ENCODE measurements at places on chromosomes 1 and 21.

DNA sequence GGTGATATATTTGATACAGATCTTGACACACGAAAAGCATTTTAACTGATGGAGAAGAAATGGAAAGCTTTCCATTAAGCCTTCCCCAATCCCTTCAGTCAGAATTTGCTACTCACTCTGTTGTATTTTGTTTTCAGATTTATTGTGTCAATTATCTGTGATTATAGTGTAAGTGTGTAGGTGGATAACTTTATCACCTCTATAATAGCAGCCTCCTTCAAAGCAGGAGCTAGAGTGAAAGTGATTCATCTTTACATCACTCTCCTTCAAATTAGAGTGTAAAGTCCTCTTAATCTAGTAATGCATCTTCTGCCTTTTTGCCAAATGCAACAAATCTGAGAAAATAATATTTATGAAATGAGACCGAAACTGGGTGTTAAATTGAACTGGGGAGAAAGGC lies 459.7 kb upstream of the ZP4 start:
- DNase-seq: no peak

DNA sequence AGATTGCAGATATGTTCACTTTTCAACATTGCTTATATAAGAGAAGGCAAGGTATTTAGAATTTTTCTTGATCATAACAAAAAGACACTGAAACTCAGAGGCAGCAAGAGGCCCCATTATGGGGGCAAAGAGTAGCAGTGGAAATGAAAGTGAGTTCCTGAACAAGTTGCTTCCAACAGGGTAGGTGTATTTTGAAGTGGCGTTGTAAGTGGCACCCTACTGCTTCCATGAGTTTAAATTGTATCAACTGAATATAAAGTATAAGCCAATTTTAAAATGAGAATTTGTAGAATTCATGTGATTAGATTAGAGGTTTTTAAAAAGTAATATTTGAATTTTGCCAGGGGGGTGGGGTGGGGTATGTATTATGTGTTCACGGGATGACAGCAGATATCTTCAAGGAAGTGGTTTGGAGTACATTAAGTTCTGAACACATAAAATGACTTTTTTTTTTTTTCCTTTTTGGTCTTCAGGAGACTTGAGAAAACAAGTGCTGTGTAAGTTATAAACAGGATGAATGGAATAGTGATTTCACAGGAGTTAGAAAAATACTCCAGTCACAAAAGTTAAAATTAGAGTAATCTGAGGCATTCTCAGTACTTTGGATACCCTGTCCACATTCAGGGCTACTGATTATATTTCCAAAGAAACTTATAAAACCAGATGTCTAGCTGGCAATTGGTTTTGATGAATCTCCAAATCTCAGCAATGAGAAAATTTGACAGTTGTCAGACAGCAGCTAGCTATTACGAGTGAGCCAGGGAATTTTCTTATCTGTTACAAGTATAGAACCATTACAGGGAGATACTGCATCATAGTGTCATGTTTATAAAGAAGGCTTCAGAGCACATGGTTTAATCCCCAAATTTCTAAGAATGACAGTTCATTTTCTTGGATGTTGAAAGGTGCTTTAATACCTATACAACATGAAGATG lies 182.0 kb downstream of the ST6GALNAC3 start:
- DNase-seq: no peak

DNA sequence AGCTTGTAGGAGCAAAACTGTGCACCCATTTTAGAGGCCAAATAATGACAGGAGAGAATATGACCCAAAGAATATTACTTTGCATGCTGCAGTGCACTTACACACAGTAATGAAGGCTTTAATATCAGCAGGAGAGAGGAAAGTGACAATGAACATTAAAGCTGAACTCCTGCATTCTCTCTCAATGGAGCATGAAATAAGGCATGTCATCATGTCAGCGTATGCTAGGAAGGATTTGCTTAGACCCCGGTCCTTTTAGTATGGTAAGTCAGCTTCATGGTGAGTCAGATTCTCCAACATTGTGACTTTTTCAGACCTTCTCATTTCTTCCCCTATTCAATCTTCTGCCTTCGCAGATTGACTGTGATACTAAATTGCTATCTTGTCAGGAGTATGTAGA lies 210.7 kb upstream of the TMPRSS15 start:
- no peak for DNase-seq

DNA sequence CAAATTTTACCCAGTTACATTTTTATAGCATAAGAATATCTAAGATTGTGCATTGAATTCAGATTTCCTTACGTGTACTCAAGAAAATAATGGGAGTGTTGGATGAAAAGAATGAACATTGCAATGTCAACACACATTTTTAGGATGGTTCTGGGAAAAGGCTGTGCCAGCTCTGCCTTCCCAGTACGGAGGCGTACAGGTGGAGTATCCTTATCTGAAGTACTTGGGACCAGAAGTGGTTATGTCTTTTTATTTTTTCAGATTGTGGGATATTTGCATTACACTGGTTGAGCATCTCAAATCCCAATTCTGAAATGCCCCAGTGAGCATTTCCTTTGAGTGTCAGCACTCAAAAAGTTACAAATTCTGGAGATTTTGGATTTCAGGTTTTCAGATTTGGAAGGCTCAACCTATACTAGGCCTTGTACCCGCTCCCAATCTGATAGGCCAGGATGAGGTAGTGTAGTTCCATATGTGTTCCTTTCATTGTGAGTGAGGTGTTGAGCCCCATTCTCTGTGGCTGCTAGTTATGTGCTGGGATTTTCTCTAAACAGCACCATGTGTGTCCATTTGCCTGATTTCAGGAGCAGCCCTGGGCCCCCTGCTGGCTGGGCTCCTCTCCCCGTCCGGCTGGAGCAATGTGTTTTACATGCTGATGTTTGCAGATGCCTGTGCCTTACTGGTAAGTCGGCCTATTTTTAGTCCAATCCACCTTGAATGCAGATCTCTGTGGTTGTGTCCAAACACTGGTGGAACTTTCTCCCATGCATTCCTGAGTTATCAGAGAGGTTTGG lies 60.8 kb downstream of the SLC37A1 start:
- DNase-seq: no peak

GRCh38 chr1:216630532-216630931 lies 92.7 kb downstream of the ESRRG start:
- no peak for DNase-seq

DNA sequence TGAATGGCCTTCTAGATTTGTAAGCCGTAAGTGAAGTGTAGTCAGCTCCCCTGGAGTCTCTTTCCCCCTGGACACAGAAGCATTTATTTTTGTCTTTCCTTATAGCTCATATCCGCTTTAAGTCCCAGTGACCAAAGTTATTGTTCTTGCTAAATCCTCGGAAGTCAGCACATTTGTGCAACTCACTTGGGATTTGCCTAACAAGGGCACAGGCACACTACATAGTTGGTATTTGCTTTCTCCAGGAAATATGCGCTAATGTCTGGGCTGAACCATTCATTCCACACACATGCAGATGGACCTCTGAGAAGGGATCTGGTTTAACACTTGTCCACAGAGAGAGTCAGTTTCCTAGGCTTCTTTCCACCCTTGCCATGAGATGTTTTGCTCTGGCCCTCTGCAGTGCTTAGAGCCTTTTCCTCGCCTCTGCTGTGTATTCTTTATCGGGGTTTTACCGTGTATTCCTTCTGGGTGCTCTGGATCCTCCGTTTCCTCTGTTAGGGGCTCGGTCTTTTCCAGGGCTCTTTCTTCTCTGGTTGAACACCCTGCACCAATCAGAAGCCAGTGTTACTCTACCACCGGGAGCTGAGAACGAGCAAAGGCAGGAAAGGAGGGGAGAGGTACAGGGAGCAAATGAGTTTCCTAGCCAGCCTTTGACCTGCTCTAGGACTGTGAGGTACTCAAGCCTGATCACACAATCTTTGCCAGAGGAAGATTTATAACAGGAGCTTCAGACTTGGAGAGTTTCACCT lies 72.4 kb downstream of the ABCA4 start:
- no peak for DNase-seq

- no peak for DNase-seq
Observed at GRCh38 chr1:78143673-78144072, 97.9 kb downstream of the GIPC2 start.

DNA sequence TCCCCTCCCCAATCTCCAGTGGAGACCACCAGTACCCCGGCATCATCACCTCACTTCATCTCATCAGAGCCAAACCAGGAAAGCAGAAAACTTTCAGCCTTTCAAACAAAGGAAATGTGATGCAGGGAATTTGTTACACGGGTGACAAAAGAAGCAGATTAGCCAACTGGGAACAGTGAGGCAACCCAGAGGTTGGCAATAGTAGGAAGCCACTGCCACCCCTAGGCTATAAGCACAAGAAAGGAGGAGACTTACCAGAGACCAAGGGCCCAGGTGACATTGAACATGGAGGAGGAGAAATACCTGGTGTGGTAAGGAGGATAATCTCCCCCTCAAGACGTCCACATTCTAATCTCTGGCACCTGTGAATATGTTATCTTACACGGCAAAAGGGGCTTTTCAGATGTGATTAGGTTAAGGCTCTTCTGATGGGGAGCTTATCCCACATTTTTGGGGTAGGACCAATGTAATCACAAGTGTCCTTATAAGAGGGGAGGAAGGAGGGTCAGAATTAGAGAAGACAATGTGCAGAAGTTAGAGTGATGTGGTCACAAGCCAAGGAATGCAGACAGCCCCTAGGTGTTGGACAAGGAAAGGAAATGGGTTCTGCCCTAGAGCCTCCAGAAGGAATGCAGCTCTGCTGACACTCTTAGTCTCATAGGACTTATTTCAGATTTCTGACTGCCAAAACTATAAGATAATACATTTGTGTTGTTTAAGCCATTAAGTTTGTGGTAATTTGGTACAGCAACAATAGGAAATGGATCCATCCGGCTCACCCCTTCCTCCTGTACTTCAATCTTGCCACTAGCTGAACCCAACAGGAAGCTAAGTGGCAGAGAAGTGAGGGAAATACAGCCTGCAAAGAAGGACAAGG lies 83.6 kb upstream of the VAV3 start:
- no peak for DNase-seq

- DNase-seq: no peak
Observed at GRCh38 chr1:154423304-154423987, 18.3 kb downstream of the IL6R start.

GRCh38 chr1:22284906-22285548 lies 142.1 kb upstream of the WNT4 start:
- no peak for DNase-seq

DNA sequence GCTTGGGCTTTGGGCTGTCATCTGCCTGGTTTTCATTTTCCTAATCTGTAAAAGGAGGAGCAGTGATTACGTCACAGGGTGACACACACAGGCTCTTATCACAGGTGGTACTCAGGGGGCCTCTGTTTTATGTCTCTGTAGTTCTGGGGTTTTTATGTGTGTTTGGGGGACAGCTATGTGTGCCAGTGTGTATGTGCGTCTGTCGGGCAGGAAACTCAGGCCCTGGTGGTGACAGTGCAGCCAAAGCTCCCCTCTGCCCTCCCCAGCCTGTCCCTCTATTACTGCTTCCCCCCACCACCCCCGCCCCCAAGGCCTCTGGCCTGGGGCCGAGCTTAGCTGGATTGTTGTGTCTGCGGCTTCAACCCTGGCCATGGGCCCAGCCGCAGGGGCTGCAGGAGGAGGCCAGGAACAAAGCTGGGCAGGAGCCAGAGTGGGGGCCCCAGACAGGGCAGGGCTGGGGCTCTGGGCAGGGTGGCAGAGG lies 13.3 kb downstream of the MFAP2 start:
- DNase-seq: no peak

- DNase-seq: no peak
Observed at GRCh38 chr1:98340511-98340910, 321.0 kb upstream of the SNX7 start.

GRCh38 chr21:44931501-44932407 lies 8.1 kb upstream of the SLX9 start:
- no peak for DNase-seq

DNA sequence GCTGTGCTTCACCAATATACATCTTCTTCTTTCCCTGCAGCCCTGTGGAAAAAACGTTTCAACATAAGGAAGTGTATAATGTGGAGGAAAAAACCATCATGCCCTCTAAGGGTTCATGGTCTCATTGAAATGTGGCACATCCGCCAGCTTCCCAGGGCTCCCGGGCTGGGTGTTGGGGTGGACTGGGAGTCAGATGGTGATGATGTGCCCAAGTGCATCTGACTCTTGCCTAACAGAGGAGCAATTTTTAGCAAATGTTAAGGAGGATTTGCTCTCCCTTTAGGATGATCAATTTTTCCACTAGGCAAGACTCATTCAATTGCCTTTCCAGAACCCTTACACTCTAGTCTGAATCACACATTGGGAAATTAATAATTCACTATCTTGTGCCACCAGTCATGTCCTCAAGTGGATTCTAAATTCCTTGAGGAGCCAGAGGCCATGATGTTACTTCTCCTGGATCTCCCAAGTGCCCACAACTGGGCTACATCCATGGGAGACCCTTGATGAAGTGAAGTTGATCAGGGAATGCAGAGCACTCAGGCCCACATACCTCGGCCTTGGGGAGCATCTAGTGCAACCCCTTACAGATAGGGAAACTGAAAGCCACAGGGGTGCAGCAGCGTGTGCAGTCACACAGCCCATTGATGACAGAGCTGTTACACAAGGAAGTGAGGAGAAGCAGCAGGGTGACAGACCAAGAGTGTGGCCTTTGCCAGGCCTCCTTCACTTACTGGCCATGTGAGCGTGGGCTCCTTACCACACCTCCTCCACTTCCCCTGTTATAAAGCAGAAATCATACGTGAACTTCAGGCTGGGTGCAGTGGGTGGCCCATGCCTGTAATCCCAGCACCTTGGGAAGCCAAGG lies 100.0 kb upstream of the SLC44A3 start:
- DNase-seq: peak; percentile 50

GRCh38 chr1:204751480-204751879 lies 65.9 kb upstream of the LRRN2 start:
- no peak for DNase-seq

- DNase-seq: no peak
Observed at GRCh38 chr21:44695641-44696040, 1.3 kb upstream of the KRTAP10-12 start.

DNA sequence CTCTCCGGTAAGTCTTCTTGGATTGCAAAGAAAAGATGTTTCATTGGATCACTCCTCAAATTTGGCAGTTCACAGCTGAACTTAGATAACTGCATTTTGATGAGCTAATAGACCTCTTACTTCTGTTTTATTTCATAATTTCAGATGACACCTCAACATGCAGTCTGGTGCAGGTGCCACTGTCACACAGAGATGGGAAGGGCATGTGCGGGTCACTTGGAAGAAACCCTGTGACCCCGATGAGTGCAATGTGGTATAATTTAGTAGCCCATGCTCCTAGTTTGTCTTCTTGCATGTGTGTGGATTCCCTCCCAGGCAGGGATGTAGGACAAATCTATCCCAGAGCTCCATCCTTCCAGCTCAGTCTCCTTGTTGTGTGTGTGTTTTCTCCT lies 481 bp upstream of the SLAMF1 start:
- no peak for DNase-seq

GRCh38 chr1:11685210-11685752 lies 4.3 kb upstream of the MAD2L2 start:
- no peak for DNase-seq

All from GM12891 (cell line).